Activated naive CD4-positive, alpha-beta T cell (primary cell): ENCODE measurements at places on chromosomes 5 and 9.

DNA sequence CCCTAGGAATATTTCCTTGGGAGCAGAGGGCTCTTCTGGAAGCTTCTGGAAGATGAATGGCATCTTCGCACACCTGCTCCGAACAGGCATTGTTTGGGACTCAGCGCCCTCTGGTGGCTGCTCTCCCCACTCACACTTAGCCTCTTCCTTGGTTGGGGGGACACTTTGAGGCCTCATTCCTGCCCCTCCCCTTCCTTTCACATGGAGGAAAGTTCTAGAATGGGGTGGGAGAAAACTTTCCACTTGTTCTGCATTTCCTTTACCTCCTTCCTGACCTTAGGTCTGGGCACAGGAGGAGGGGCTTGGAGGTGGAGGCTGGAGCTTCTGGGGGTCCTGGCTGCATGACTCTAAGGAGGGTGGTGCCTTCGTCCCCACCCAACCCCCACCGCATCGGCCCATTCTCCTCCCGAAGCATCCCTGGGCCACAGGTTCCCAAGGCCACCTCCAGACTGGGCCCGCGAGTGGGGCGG lies 19.3 kb upstream of the SMIM32 start:
- no peak for DNase-seq

DNA sequence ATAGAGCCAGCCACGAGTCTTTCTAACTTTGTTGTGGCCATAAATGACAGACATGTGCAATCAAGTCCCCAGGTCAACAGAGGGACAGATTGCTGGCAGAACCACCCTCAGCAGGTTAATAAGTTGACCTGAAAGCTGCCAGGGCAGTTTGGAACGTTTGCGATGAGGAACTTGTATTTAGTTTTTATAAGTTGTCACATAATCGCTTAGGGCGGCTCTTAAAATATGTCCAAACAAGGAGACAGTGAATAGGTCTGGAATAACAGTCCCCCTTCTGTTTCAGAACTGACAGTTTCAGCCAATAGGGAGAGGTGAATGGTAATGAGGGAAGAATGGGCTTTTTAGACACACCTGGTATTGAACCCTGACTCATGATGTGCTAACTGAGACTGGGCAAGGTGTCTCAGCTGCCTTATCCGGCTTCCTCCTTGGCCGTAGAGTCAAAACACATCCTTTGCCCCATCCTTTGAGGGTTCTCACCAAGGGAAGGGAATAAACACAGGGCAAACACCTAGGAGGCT lies 33.6 kb upstream of the GABRP start:
- DNase-seq, result no peak

- no peak for DNase-seq
Measured at GRCh38 chr9:33113799-33114547, 37.5 kb upstream of the SMU1 start.

GRCh38 chr5:88681211-88681803 lies 201.7 kb downstream of the MEF2C start:
- no peak for DNase-seq

- no peak for DNase-seq
Measured at GRCh38 chr9:37104183-37104889, 16.0 kb upstream of the ZCCHC7 start.

DNA sequence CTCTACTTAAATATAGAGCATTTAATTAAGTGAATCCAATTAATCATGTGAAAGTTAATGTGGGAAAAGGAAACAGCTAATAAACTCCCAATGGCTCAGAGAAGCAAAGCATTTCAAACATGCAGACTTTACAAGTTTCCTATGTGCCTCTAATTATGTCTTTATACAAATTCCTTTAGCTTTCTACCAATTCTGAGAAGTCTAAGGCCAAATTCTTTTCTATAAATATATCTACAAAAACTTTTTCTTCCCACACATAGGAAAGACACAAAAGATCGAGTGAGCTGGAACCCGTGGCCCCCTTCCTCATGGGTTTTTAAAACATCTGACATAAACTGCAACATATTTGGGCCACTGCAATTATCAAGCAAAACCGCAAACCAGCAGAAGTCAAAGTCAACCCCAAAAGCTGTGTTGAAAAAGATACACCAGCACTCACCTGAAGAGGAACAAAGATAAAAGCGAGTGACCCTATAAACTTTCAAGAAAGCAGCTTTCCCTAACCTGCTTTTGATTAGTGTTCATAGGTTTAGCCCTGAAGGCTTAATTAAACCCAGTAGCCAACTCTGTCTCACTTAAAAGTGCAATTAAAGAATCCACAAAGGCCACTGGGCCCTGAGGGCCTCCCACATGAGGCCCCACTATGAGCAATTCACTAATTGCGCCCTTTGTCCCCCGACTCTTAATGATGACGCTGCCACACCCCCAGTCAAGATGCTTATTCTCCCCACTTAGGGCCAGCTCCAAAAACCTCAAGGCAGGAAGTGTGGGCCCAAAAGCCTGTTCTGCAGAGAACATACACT lies 12.1 kb downstream of the SEMA5A start:
- no peak for DNase-seq

DNA sequence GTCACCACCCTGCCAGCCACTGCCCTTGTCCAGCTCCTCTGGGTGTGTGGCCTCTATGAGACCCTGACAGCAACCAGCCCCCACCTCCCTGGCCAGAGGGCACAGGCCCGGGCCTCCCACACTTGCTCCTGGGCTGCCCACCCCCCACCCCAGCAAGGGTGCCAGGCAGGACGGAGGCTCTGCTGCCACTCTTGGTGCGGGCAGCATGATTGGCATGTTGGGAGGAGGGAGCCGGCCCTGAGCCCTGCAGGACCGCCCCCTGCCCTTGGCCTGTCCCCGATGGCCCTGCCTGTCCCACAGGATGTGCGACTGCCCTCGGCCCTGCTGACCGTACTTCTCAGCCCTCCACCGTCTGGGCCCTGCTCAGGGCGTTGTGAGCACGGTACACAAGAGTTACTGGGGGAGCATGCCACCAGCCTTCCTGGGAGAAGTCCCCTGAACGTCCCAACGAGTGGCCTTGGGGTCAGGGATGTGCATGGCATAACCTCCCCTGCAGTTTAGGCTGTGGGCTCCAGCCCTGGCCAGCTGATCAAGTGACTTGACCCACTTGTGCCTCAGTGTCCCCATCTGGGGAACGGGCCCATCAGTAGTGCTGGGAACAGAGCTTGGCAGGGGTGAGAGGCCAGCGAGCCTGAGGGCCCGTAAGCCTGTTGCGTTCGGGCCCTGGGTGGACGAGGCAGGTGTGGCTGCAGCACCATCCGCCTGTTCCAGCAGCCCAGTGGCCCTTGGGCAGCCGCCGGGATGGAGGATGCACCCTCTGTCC lies 16.0 kb downstream of the GPSM1 start:
- DNase-seq, result no peak

- DNase-seq, result no peak
Measured at GRCh38 chr9:81182431-81182830, 506.9 kb downstream of the TLE1 start.

- no peak for DNase-seq
Measured at GRCh38 chr5:142434322-142434612, 109.4 kb upstream of the SPRY4 start.

- DNase-seq, result no peak
Measured at GRCh38 chr5:2738156-2738699, 13.2 kb downstream of the IRX2 start.

- DNase-seq, result no peak
Measured at GRCh38 chr9:133369422-133369821, 6.4 kb downstream of the SURF4 start.

DNA sequence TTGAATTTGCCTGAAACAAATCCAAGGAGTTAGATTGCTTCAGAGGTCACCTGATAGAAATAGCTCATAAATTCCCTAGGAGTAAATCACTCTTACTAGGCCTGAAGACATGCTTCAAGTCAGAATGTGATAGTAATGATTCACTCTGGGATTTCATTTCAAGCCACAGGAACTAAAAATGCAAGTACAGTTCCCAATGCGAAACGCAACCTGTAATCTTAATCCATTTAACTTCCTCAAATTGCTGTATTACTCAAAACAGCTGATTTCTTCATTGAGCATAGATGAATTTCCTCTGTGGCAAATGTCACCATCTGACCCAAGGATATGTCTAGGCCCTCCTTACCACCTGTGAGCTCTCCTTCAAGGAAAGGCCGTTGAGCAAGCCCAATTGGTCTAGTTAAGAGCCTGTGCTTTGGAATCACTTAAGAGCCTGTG lies 32.1 kb upstream of the IL6ST start:
- no peak for DNase-seq

GRCh38 chr5:171757853-171758535 lies 27.6 kb upstream of the SMIM23 start:
- DNase-seq, result no peak

DNA sequence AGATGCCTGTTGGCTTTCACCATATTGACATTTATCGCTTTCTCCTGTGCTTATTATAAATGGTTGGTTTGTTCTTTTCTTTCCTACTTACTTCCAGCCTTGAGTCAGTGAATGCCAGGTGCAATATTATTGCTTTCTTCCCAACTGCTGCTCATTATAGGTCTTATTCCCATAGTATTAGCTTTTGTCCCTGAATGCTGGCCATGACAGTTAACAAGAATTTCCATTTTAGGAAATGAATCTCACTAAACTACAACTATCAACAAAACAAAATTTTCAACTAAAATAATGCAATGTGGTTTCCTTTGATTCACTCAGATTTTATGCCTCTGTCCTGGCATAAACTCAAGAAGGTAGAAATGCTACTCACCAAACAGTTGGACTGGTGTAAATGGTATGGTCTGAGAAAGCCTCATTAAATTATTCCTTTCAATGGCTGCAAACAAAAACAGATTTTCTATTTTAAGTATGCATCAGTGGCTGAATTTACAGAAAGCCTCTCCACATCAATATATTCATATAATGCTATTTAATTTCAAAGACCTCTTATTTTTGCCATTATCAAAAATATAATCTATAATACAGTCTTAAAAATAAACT lies 145.4 kb downstream of the TRPM6 start:
- no peak for DNase-seq

- DNase-seq, result no peak
Measured at GRCh38 chr5:110264661-110265060, 461.8 kb downstream of the TMEM232 start.

- DNase-seq, result no peak
Measured at GRCh38 chr5:67643536-67643935, 446.9 kb upstream of the CD180 start.

DNA sequence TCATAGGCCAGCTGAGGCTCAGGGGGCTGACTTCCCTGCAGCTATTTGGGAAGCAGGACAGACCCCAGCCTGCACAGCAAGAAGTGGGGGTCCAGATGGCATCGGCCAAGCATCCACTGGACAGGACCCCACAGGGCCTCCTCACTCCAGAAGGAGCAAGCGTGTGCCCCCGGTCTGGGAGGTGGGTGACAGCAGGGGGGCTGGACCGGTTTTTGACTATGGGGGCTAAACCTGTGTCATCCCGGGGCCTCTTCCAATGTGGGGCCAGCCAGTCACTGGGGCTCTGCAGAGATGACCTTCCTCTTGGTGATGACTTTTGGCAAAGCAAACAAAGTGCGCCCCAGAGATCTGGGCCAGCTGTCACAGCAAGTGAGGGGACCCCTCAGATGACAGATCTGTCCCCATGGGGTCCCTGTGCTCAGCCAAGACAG lies 163.9 kb downstream of the OLFM1 start:
- DNase-seq, result no peak

GRCh38 chr5:170411100-170411499 lies 21.9 kb upstream of the KCNMB1 start:
- no peak for DNase-seq

- DNase-seq, result no peak
Measured at GRCh38 chr5:145682197-145682899, 152.8 kb downstream of the PRELID2 start.

DNA sequence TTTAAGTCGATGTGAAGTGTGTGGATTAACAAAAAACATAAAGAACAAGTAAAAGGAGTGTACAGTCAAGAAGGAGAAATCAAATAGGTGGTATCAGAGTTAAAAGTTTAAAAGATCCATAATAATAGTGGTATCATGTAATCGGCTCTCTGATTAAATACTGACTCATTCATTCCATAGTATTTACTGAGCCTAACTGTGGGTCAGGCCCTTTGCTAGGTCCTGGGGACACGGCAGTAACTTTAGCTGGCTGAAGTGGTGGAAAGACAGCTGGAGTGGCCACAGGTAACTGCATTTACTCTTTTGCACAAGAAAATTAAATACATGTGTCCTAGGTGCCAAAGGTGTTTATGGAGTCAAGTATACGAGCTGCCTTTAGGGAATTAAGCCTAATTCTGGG lies 124.0 kb downstream of the GNAQ start:
- no peak for DNase-seq

- no peak for DNase-seq
Measured at GRCh38 chr9:135014311-135015010, 73.0 kb upstream of the OLFM1 start.

DNA sequence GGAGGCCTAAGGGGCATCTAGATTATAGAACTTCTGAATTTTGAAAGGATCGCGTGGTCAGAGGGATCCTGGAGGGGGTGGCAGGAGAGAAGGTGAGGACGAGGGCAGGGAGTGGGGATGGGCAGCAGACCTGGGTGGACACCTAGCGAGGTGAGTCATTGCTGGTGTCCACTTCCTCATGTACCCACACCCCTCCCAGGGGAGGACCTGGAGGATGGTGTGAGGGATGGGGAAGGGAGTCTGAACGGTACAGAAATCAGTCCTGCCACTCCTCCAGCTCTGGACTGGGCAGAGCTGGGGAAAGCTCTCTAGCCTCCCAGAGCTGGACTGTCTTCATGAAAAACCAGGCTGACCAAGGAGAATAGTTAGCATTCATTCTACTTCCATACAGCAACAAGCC lies 46.9 kb downstream of the TMOD1 start:
- no peak for DNase-seq

DNA sequence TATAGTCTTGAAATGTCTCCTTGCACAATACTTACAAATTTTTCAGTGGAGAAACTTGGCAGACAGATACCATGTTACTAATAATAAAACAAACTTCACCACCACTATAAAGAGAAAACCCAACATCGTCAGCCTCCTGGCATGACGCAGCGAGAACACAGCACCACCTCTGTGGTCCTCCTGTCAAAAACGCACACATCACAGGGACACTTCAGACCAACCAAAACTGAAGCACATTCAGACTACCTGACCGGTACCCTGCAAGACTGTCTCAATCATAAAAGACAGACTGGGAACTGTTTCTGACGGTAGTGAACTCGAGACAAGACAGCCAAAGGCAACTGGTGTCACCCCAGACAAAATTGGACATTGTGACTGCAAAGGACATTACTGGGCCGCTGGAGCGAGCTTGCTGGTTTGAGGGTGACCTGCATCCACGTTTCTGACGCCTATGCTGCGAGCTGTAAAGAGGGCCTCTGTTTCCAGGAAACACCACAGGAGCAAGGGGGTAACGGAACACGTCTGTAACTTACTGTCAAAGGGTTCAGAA lies 34.4 kb downstream of the NSUN2 start:
- no peak for DNase-seq

DNA sequence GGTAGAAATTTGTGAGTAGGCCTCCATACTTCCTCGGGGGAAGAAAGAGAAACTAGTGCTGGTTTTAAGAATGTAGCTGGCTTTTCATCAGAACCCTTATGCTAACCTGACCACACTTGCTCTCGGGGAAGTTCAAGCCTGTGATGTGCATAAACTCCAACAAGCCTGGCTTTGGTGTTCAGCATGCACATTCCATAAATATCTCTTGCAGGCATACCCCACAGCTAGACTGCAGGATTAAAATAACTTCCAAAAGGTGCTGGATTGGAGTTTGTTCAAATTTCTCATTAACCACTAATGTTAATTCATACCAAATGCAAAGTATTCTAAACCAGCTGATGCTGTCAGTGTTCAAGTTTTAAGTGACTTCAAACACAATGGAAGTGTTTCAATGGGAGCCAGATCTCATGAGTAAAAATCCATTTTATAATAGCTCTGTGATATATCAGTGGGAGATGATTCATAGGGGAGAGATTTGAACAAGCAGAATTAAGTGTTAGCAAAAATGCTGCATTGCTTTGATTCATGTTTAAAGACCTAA lies 79.4 kb downstream of the NPR3 start:
- DNase-seq, result no peak

GRCh38 chr5:58048954-58049353 lies 410.9 kb downstream of the PLK2 start:
- DNase-seq, result no peak
